ENCODE measurements at places on chromosomes 11 and 22.

GRCh38 chr11:65992056-65992455, 9.9 kb downstream of the EIF1AD start:
- DNase-seq = no peak

- DNase-seq = no peak
These were observed 7.0 kb upstream of the CHADL start for GRCh38 chr22:41247703-41248102.

DNA sequence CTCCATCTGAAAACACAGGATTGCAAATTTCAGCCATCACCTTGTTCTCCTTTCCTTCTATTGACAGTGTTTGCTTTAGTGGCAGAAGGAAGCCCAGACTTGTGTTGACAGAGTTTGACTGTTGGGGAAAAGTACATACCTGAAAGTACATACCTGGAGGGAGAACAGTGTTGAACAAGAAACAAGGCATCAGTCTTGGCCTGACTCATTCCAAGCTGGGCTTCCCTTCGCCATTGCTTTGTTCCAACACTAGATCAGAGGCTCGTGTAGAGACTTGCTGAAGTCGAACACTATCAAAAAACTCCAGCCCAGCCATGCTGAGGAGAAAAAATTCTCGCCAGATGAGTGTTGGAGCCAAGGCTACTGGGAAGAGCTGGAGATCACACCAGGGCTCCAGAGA, 133.4 kb downstream of the BBOX1 start:
- no peak for DNase-seq

DNA sequence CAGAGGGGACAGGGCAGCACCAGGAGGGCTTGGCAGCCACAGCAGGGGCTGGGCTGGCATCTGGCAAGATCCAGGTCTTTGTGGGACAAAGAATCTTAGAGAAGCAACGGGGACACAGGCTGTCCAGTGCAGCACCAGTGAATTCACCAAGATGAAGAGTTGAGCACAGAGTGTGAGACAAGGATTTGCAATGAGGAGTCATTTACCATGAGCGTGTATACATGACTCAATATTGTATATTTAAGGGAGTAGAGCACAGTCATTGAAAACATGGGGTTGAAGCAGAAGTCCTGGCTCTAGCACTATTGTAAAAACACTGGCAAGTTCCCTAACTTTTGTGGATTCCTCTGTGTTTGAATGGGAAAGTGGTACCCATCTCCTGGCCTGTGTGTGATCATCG, 3.5 kb downstream of the APOL1 start:
- no peak for DNase-seq

- no peak for DNase-seq
These were observed 87.7 kb upstream of the RTL6 start for GRCh38 chr22:44585559-44586350.

DNA sequence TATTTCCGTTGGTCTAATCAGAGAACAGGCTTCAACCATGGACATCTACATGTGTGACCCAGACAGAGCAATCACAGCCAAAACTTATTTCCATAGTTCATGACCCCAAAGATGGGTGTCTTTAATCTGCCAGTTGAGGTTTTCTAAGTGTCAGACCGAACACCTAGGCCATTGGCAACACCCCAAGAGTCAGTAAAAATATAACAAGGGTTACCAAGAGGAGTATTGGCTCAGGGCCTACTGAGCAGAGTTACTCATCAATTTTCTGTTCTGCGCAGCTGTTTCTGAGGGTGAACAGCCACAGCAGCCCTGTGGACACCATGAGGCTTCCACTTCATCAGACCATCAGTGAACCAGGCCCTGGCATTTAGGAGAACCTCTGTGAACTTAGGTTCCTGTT, 18.8 kb downstream of the GUCD1 start:
- no peak for DNase-seq

- DNase-seq = no peak
These were observed 73.4 kb downstream of the LINC01488 start for GRCh38 chr11:69554849-69555248.

- no peak for DNase-seq
These were observed 1.2 kb downstream of the MAP4K2 start for GRCh38 chr11:64801561-64802369.

DNA sequence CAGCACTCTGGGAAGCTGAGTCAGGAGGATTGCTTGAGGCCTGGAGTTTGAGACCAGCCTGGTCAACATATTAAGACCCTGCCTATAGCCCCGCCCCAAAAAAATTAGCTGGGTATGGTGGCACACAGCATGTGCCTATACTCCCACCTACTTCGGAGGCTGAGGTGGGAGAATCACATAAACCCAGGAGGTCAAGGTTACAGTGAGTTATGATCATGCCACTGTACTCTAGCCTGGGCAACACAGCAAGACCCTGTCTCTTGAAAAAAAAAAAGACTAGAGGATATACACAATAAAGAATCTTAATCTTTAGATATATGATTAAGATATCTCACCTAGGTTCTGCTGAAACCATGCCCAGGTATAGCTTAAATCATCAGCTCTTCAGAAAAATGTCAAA, 136.7 kb downstream of the APOL5 start:
- DNase-seq = no peak

GRCh38 chr11:72643547-72643946, 30.7 kb downstream of the PDE2A start:
- DNase-seq = no peak

DNA sequence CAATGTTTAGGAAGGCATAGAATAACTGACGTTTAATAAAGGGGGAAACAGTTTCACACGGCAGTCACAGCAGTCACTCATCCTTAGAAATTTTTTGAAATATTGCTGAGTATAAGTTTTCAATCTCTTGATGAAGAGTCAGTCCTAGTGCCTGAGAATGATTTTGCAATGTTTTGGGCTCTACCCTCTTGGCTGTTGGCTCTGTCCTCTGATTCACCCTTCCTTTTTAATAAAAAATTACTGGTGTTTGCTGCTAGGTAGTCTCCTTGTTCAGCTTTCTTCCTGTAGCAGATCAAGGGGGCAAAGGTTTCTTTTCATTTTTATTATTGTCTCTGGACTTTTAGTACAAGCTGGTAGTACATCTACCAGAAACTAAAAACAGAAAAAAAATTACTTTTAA, 194.3 kb upstream of the ANO3 start:
- DNase-seq = no peak

DNA sequence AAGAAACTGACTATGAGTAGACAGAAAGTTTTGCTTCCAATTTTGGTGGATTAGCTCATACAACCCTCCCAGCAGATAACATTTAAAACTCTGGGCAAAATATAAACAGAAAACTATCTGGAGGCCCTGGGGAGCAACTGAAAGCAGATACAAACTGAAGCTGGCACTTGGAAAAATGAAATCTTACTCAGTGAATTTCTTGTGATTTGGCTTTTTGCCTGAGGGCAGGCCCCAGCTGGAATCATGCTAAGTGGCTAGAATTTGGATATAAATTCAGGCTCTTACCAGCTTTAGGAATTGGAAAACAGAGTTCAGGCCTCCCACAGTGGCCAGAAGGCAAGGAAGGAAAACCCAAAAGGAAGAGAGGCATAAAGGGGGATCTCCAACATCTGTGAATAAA, 85.8 kb downstream of the EFCAB6 start:
- DNase-seq = no peak

- DNase-seq = no peak
These were observed 10.0 kb downstream of the LMO2 start for GRCh38 chr11:33881651-33882503.

DNA sequence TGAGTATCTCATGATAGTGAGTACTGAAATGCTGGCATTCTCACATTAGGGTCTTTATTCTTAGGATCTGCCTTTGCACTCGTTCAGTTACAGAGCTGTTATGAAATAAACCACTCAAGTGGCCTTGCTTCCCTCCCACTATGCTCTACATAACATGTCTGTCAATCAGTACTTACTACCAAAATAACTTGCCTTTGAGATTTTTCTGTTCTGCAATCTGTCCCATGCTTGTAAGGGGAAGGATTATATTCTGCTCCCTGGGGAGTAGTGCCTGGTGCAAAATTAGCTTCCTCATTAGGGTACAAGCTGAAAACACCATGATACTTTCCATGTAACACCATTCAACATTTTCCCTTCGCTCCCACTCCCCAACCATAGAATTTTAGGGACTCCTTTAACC, 1.9 kb upstream of the GRAP2 start:
- DNase-seq = no peak

DNA sequence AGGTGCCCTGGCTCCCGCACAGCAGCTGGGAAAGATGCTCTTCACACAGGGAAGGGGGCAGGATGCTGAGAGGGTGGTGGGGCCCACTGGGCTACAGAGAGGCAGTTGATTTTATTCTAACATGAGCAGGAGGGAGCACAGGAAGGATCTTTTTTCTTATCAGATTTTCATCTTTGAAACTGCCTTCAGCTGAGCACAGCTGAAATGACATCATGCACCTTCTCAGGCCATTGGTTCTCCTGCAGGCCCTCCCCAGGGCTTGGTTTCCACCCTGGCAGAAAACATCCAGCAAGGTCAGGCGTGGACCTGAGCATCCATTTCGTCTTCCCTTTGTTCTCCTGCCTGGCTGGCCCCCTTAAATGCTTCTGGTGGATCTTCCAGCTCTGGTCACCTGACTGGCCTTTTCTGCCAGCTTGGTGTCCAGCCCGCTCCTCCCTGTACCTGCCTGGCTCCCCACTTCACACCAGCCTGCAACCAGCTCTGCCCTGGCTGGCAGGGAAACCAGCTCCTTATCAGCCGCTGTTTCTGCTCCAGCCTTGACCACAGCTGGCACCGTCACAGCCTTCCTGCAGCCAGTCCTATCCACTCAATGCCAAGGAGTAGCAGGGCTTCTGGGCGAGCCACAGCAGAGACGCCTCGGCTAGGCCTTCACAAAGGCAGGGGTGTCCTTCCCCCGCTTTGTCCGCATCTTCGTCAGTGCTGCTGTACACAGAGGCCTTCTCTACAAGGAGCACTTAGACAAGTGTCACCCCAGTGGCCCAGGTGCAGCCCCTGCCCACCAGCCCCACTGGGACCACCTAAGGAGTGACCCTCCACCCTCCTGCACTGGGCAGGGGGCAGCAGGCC, 36.5 kb downstream of the TOM1 start:
- DNase-seq = no peak

DNA sequence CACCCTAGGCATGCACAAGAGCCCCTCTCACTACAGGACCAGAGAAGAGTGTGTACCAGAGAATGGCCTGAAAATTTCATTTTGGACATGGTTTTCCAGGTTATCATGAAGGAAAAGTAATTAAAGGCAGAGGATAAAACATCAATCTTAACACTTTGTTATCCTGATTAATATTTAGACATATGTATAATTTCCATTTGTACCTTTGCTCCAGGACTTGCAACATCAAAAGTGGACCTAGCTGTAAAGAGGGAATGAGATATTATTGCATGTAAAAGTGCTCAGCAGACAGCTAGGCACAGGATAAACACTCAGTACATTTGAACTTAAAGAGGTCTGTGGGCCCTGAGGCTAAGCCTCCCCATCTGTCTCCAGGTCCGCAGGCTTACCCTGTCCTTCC, 2.0 kb upstream of the SCN4B start:
- DNase-seq = no peak

DNA sequence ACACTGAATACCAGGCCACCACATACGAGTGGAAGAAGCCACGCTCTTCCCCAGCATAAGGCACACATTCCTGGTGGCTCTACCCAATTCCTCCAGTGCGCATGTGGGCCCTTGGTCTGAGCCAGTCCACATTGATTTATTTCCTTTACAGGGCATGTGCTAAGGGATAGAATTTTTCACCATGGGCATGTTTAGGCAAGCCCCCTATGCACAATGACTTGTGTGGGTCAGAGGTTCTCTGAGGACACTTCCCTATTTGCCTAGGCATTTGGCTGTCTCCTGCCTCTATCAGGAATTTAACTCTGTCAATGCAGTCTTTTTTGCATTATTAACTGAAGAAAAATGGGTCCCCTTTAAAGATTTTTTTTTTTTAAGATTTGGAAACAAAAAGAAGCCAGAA, 718.1 kb downstream of the NTM start:
- no peak for DNase-seq

GRCh38 chr11:71182791-71183677, 69.3 kb downstream of the SHANK2 start:
- no peak for DNase-seq

GRCh38 chr11:131533998-131534397, 163.6 kb downstream of the NTM start:
- DNase-seq = no peak

DNA sequence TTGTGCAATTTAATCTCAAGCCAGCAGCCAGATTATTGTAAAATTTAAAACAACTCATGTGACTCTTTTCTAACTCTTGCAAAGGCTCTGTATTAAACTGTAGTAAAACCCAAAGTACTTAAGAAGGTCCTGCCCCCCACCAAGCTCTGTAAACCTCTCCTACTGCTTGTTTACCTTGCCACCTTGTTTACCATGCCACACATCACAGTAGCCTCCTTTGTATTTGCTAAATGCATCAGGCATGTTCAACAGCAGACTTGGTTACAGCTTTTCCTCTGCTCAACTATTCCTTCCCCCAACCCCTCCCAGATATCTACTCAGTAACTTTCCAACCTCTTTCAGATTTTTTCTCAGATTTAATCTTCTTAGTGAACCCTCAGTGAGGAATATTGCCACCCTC, 861.6 kb downstream of the METTL15 start:
- no peak for DNase-seq

DNA sequence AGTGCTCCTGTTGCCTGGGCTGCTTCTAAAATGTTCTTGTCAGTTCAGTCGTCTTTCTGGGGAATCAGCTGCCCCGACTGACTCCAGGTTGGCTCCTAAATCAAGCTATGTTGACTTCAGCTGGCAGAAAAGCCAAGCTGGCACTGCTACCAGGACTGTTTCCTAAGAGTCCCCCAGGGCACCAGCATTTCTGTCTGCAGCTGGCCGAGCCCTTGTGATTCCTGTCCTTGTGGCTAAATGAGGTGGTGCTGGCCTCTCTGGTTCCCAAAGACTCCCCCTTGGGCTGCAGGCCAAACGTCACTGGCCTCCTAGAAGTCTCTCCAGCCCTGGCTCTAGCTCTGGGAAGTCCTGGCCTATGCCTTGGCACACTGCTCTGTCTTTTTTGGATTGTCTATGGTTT, 31.1 kb downstream of the GRAMD1B start:
- no peak for DNase-seq

GRCh38 chr11:36605221-36606216, 7.5 kb upstream of the RAG2 start:
- DNase-seq = no peak

DNA sequence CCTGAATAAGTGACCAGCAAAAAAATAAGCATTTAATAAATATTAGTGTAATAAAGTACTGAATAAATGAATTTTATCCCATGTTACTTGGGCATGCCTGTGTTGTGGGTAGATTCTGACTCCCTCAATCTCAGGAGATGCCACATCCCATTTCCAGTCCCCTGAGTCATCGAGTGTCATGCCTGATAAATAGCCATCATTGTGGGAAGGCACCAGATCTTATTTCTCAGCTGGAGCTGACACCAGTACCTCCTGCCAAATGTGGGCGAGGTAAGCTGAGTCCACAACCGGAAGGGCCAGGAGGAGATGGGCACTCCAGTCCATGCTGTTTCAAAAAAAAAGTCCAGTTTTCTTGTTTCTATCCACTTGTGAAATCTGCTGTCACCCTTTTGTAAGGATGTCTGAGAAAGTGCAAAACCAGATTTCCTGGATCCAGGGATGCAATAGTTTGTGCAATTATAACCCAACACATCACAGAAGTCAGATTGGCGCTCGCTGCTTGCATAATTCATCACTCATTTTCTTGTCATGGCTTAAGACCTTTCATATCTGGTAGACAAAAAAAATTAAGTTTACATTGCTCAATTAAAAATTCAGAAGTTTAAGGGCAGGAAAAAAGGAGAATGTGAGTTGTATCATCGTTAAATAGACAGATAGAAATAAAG, 311.6 kb downstream of the MIAT start:
- DNase-seq = no peak
